A549 treated with dexamethasone at 1 μM for 4 hours (cell line): ENCODE measurements at places on chromosomes 1 and 21. TPM values are rescaled to one million over a fixed set of nuclear protein-coding genes. Genes with fewer than 3 reads are reported as not detected.

Gene HUNK
- 1.2 to 1.6 TPM (median 1.5 TPM) in 5 replicates for total RNA-seq

Gene GUCA2A
- not detected in 5 replicates for total RNA-seq

Gene MAD2L2
- 39.7 to 47.2 TPM (median 45.9 TPM) in 5 replicates for total RNA-seq

Gene UQCRHL
- 5.5 to 10.6 TPM (median 5.7 TPM) in 5 replicates for total RNA-seq

Gene SPTA1
- total RNA-seq, result not detected in 5 replicates

Gene NMNAT2
- total RNA-seq, result 0.43 to 0.94 TPM (median 0.67 TPM) in 5 replicates

Gene ZC3H11A
- 44.9 to 48.0 TPM (median 45.4 TPM) in 5 replicates for total RNA-seq

Gene AZIN2
- total RNA-seq, result 0.67 to 0.87 TPM (median 0.86 TPM) in 5 replicates
